ENCODE measurements at places on chromosomes 6 and 20.
A peak's percentile ranks its signal among the peaks of the same experiment; 100 is the strongest.

DNA sequence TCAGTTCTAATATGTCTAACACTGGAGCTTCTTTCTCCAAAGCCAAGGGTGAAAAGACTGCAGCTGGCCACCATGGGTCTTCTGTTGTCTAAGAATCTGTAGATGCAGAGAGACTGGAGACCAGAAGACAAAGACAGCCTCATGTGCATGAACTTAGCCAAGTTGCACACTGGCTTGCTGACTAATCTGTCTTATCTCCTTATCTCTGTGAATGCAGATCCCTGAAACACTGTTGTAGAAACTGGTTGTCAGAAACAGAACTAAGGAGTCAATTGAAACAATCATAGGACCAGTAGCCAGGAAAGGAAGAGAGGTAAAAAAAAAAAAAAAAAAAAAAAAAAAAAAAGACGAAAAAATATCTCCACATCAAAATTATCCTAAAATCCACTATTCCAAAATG is 109.7 kb downstream of the BFSP1 start:
- DNase-seq, result no peak

DNA sequence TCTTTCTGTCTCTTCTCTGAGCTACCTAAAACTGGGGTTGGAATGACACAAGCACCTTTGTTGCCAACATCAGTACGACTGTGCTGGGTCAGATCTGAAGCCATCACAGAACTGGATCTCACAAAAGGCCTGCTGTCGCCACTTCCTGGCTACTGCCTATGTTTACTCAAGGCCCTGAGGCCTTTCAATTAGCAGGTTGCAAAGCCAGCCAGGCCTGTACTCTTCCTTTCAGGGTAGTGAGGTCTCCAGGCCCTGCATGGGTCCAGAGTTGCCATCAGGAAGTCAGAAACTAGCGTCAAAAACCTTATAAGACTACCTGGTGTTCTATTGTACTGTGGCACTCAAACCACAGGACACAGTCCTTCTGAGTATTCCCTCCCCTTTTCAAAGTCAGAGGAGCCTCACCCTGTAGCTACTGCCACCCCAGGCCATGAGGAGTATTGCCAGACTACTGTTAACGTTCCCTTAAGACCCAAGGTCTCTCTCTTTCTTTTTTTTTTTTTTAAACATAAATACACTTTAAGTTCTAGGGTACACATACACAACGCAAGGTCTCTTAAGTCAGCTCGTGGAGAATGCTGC is 937.4 kb upstream of the GJE1 start:
- DNase-seq, result no peak

- DNase-seq, result no peak
These were observed 62.6 kb downstream of the NRSN1 start for GRCh38 chr6:24188578-24189080.

- no peak for DNase-seq
These were observed 63.2 kb upstream of the BMP2 start for GRCh38 chr20:6704132-6704861.

GRCh38 chr6:111846492-111847409 is 26.5 kb downstream of the FYN start:
- no peak for DNase-seq

GRCh38 chr6:5446362-5447075 is 185.2 kb downstream of the FARS2 start:
- no peak for DNase-seq

DNA sequence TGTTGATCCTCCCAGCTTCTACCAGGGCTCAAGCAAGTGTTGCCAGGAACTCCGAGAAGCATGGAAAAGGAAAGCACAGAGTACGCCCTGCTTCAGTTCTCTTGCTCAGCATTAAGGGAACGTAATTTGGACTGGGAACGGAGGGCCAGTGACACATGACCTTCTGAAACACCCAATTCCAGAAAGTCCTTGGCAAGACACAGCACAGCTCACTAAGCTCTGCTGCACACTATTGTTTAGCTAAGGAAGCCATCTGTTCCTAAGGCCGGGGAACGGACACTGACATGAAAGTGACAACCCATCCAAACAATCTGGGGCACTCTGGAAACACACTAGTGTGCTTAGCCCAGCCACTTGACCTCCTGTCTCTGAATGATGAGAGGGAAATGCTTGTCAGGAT is 56.9 kb upstream of the NXT1 start:
- no peak for DNase-seq

- no peak for DNase-seq
These were observed 155.1 kb downstream of the CDK19 start for GRCh38 chr6:110660066-110660655.

DNA sequence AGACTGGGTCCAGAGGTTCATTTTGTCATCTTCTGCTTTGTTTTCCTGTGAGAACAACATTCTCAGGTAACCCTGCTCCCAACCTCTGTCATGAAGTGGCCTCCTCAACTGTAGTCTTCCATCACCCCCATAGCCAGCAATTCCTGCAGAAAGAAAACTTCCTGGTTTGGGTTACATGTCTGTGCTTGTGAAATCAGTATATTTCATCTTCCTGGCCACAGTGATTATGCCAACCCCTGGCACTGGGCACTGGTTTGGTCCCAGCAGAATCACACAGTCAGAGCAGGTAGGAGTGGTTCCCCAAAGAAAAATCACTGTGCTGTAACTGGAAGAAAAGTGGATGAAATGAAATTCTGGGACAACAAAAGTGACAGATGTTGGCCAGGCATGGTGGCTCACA is 52.5 kb downstream of the CRYBG1 start:
- no peak for DNase-seq

DNA sequence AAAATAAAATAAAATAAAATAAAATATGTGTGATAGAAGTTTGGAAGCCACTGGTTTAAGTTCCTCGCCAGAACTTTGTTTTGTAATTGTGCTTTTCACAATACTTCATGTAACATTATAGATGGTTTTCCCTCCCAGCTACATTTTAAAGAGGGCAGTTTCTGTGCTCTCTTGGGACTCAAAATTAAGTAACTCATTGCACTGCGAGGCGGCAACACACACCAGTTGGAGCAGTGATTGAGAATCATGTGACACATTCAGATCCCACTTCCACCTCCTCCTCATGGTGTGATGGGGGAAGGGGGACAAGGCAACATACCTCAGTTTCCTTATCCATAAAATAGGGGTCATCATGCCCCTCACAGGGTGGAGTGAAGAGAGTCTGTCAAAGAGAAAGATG is 7.5 kb downstream of the C2 start:
- no peak for DNase-seq

DNA sequence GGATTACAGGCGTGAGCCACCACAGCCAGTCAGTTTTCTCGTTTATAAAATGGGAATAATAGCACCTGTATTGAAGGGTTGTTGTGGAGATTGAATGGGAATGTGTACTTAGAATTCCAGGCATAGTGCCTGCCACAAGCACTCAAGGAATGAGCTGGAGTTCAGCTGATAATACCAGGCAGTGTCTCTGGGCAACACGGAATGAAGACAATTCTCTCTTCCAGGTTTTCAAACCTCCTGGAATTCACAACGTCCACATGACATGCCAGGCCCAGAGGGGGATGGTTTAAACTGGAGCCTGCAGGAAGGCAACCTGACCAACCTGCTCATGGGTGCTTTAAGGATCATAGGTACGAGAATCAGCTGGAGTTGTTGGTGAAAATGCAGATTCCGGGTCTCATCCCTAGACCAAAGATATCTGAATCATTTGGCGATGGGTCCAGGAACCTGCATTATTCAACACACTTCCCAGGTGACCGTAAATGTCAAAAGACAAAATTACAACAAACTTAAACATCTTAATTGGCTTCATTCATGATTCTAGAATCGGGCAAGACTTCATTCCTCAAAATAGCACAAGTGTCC is 1.9 kb upstream of the PTPN1 start:
- no peak for DNase-seq

DNA sequence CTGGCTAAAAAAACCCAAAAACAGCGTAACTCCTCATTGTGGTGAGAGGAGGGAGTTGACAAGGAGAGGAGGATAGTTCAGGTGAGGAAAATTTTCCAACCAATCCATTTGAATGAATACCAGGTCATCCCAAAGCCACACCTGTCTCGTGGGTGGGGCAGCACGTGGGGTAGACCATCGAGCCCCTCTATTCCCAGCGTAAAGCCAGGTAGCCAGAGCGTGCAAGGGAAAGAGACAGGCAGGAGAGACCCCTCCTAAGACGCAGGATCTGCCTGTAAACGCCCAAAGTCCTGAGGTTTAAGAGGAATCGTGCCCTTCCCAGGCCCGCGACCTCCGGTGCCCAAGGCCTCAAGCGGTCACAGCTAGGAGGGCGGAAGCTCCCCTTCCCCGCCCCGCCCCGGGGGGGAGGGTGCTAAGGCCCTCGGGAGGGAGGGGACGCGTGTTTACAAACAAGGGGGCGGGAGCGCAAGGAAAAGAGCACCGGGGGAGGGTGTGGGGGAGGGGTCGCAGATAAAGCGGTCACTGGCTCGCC is 712 bp downstream of the RXRB start:
- DNase-seq, result peak; percentile 78

- no peak for DNase-seq
These were observed 10.0 kb downstream of the GMPR start for GRCh38 chr6:16248271-16248853.

DNA sequence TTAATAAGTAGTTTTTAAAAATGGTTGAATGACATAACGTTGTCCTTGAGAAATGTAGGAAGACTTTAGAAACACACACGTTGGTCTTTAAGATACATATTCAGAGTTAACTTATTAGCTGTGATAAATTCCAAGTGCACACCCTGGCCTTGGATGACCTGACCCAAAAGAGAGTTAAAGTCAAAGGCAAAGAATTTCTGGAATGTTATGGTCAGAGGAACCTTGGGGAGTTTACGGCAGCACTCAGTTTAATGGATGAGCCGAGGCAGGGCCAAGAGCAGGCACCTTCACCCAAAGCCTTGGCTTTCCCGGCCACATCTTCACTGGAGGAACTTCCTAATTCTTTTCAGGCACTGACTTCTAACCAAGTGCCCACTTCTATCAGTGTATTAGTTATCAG is 200.5 kb downstream of the SMOC2 start:
- DNase-seq, result no peak

DNA sequence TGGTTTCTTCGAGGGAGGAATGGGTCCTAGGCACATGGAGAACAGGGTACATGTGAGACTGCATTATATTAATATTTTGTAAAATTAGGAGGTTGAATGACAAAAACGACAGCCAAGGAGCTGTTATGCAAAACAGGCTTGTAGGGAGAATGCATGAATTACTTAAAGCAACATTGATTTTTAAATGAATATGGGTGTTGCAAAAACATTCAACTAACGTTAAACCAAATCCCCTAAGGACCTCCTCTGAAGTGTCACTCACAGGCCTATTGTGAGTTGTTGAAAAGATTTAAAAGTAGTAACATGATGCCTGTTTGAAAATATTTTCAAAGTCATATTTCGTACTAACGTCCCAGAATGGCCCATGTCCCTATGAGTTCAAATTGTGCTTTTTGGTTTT is 21.9 kb downstream of the FBXL4 start:
- DNase-seq, result no peak

GRCh38 chr6:170553534-170554012 is 466 bp upstream of the PSMB1 start:
- no peak for DNase-seq

DNA sequence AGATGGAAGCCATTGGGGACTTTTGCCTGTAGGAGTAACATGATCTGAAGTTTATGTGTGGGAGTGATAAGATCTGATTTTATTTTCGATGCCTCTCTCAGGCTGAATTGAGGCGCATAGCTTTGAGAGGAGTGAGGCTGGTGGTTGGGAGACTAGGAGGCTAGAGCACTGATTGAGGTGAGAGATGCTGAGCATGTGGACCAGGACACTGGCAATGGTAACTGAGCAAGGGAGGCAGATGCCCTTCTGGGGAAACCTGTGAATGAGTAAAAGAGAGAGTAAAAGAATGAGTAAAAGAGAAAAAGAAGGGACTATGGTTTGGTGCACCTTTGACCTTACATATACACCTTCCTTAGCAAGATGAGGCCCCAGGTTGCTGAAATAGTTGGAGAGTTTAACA is 3.0 kb downstream of the RRP36 start:
- no peak for DNase-seq

DNA sequence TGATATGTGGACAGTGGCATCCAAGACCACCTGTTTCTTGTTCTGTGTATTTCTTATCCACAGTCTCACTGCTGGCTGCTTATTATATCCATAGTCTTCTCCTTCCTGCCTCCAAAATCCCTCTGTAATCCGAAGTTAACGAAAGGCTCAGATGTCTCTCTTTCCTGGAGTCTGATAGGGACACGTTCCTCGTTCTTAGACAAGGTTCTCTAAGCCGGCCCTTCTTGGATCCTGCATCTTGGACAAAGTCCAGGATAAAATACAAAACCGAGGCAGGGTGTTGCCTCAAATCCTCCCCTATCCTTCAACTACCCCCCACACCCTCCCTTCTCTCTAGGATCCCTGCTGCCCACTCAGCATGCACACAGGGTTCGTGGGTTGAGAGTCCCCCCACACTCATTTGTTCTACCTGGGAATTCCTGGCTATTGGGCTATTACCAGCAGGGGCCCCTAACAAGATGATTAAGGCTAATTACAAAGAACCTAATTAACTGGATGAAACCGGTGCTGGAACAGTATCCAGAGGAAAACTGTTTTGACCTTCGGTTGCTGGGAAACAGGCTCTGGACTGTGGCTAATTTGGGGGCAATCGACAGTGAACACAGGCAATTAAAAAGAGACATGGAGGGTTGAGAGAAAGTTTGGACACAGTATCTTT is 32.7 kb upstream of the MRPS10 start:
- DNase-seq, result no peak

- DNase-seq, result no peak
These were observed 29.4 kb downstream of the LRP11 start for GRCh38 chr6:149834513-149835481.

Data from NCI-H2171 (cell line).